Stimulated activated CD8-positive, alpha-beta memory T cell treated with anti-CD3 and anti-CD28 coated beads, Interleukin-7, amount 100 ng/mL, for 24 hours (primary cell): ENCODE measurements at places on chromosomes 11 and 22.

GRCh38 chr11:106063009-106063408 lies 14.1 kb downstream of the KBTBD3 start:
- DNase-seq, result no peak

DNA sequence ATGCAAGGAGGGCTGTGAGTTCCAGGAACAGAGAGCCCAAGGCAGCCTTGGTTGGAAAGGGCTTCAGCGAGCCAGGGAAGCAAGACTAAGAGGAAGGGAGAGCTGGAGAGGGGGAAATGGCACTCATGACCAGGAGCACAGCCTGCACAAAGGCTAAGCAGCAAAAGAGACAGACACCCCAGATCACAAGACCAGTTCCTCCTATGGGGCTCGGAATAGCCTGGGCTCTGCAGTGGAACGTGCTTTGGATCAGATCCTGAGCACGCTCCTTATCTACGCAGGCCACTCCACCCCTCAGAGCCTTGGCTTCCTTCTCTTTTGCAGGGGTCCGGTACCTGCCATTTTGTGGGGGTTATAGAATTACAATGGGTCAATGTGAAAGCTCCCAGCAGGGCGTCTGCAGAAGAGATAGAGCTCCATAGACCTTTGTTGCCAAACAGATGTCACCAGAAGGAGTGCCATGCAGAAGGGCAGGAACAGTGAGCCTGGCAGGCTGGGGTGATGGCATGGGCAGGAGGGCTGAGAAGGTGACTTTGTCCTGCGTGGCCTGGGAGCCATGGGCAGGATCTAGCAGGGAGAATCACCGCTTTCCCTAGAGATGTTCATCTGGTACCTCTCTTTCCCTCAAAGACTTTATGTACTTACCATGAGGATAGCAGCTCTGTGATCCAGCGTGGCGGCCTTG lies 33.8 kb downstream of the ZC3H7B start:
- DNase-seq, result no peak

GRCh38 chr11:119484741-119485605 lies 62.0 kb upstream of the THY1 start:
- no peak for DNase-seq

DNA sequence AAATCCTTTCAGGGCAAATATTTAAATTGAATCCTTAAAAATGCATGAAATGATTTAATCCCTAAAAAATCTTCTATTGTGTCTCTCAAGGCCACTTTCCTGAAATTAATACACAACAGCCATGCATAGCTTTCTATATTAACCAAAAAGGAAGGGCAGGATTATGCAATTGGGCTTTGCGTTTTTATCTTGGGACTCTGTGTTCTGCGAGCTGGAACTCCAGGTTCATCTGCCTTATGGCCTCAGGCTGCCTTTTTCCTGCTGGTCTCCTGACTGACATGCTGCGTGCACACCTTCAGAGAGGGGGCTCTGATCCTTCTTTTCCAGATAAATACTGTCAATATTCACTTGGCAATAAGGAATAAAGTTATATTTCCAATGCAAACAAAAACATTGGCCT lies 141.7 kb upstream of the GRIA4 start:
- no peak for DNase-seq

DNA sequence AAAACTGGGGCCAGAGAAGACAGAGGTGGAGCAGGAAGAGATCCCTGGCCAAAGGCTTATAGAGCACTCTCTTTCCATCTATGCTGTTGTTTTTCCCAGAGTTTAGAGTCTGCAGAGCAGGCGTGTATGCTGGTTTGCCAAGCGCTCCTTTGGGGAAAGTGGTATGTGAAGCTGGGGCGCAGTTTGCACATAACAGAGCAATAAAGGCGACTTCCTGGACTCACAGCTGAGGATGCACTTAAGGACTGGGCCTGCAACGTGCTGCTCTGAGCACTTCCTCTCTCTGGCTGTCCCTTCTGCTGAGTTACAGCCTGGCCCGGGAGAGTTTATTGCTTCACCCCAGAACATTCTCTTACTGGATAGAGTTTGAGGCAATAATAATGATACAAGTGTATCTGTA lies 41.7 kb downstream of the THAP12 start:
- DNase-seq, result no peak

- no peak for DNase-seq
Observed at GRCh38 chr22:44130076-44130711, 50.5 kb upstream of the PARVG start.

DNA sequence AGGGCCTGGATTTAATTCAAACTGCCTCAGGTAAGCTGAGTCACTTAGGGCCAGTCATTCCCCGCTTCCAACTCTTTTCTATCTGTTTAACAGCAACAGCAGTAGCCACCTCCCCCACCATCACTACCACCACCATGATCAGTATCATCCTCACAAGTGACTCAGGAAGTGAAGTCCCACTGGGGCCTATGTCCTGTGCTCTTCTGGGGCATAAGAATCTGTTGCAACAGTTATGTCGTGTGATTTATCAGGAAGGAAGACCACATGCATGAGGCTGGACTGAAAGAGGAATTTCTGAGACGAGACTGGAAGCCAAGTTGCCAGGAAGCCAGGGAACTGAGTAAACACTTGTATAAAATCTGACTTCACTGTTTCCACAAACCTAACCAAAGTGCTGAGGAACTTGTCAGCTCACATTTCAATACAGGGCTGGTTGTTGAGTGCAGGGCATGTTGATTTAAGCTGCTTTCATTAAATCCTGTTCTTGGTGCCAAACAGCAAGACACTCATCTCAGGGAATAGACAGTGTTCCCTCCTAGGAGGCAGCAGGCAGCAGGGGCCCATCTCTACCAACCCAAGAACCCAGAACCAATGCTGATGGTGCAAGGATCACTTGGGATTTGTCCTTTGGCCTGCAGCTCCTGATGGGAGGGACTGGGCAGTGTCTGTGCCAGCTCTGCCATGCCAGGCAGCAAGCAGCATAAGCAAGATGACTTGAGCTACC lies 226.7 kb upstream of the NARS2 start:
- DNase-seq, result no peak

DNA sequence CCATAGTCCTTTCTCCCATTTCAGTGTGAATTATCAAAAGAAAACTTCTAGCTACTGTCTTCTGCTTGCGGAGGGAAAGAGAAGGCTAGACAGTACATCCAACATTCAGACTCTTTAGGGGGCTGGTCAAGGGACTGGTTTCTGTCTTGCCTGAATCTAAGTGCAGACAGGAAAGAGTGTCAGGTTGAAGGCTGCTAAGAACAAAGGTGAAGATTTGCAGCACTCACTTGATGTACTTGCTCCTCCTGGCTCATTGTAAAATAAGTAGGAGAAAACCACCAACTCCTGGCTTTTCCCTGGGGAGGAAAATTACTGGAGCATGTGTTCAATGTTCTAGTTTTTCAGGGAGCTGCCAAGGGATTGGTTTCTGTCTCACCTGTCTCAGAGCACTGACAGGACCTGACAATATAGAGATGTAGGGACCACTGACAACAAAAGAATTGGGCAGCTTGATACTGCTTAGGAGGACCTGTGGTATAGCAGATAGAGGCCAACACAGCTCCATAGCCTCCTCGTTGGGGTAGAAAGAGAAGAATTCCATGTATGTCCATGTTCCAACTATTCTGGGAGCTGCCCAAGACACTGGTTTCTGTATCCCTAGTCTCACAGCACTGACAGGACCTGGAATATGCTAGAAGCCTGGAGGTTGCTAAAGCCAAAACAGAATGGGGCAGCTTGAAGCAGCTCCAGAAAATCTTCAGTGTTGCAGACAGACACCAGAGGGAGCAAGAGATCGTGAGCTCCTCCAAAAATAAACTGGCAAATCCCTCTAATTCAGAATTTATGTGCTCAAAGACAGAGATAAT lies 39.7 kb upstream of the MMP12 start:
- DNase-seq, result no peak

DNA sequence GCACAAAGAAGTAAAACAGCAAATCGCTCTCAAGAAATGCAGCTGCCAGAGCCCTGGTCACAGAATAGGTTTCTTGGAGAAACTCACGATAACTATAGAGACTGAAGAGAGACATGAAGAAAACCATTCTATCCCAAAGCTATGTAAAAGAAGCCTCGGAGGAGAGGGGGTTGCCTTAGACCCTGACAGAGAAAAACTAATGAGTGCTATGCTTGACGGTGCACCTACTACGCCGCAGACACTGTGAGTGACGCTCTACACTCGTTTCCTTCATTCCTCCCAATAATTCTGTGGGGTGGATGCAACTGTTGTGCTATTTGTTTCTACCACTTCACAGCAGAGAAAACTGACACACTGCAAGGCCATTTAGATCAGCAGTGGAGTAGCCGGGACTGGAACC lies 121.8 kb downstream of the ETS1 start:
- no peak for DNase-seq

GRCh38 chr11:995044-995751 lies 41.3 kb downstream of the MUC6 start:
- DNase-seq, result no peak

GRCh38 chr11:78227921-78228320 lies 39.2 kb downstream of the USP35 start:
- DNase-seq, result no peak

GRCh38 chr11:102318469-102318868 lies 1.2 kb downstream of the BIRC3 start:
- no peak for DNase-seq

- no peak for DNase-seq
Observed at GRCh38 chr11:70353900-70354568, 44.3 kb upstream of the CTTN start.

DNA sequence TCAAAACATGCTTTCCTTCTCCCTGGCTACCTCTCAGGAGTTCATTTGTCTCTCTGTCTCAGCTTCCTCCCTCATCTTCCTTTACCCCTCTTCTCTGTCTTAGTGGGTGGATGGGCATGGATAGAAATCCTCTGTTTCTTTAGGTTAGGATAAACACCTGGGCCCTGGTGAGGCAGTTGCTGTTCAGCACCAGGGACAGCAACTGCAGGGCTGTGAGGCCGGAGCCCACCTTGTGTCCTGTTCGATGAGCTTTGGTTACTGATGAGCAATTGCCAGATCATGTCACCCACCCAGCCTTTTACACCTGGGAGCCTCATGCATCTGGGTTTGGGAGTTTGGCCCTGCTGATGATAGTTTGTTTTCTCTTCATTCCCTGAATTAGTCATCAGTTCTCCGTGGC lies 6.1 kb upstream of the CRYBB3 start:
- no peak for DNase-seq

GRCh38 chr22:26927821-26928220 lies 270.4 kb downstream of the MIAT start:
- DNase-seq, result no peak

DNA sequence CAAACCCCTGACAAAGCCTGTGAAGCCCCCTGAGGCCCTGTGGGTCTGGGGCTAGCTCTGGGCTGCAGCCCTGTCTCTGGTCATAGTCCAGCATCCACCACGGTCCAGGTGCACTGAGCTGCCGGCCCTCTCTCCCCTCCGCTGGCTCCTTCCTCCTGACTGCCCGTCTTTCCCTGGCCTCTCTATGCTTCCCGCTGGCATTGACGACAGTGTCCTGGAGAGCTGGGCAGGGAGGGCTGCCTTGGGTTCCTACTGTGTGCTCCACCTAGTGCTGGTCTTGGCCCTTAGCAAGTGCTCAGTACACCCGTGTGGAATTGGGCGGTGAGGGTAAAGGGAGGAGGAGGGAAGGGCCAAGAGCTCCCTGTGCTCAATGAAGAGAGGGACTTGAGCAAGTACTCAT lies 868 bp upstream of the MYEOV start:
- DNase-seq, result no peak

DNA sequence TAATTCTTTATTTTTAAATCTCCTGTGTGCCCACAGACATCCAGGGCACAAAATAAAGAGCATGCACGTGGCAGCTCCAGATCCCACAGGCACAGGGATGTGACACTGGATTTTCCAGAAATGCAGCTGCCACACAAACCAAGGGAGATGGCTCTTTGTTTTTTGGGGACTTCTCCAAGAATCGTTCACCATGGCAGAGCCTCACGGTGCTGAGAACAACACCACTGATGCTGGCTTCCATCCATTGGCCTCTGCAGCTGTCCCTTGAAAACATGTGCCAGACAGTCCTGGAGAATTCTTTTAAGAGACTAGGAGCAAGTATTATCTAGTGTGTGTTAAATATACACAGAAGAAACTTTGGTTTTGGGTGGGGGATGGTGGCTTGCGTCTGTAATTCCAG lies 108.4 kb upstream of the SLC22A12 start:
- DNase-seq, result no peak

DNA sequence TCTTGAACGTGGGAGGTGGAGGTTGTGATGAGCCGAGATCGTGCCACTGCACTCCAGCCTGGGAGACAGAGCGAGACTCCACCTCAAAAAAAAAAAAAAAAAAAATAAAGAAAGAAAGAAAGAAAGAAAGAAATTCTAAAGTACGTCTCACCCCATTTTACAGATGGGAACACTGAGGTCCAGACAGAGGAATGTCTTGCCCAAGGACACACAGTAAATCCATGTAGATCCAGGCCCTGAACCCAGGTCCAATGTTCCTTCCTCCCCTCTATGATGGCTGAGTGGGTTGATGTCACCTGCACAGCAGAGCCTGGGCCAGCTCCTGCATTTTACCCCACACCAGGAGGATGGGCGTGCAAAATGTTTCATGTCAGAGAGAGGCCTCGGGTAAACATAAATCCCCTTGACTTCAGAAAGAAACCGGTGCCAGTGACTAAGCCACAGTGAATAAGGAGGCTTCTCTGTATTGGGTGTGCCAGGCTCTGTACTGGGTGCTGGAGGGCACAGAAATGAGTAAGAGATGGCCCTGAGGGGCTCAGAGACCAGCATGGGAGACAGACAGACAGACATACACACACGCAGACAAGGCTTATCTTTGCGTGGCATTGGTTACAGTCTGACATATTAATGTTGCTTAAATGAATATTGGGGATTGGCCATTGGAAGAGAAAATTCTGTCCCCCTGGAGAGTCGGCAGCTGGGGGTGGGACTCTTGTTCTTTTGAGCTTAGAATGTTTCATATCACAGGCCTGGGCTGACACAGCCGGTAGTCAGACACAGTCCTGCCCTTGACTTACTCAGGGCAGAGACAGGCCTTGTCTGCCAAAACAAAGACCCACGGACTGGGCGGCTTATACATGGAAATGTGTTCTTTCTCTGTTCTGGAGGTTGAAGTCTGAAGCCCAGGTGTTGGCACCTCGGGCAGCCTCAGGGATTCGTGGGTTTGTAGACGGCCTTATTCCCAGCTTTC lies 105.4 kb downstream of the MIAT start:
- DNase-seq, result no peak

- no peak for DNase-seq
Observed at GRCh38 chr11:73280626-73281025, 8.5 kb downstream of the P2RY6 start.

DNA sequence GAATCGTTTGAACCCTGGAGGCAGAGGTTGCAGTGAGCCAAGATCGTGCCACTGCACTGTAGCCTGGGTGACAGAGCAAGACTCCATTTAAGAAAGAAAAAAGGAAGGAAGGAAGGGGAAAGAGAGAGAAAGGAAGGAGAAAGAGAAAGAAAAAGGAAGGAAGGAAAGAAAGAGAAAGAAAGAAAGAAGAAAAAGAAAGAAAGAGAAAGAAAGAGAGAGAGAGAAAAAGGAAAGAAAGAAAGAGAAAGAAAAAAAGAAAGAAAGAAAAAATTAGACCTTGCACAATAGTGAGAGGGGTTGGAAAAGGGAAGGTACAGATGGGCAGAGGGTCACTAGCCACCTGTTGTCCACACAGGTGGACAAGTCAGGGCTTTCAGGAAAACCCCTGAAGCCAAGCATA lies 57.6 kb upstream of the RTL6 start:
- no peak for DNase-seq
